ENCODE measurements at places on chromosomes 4 and X.

DNA sequence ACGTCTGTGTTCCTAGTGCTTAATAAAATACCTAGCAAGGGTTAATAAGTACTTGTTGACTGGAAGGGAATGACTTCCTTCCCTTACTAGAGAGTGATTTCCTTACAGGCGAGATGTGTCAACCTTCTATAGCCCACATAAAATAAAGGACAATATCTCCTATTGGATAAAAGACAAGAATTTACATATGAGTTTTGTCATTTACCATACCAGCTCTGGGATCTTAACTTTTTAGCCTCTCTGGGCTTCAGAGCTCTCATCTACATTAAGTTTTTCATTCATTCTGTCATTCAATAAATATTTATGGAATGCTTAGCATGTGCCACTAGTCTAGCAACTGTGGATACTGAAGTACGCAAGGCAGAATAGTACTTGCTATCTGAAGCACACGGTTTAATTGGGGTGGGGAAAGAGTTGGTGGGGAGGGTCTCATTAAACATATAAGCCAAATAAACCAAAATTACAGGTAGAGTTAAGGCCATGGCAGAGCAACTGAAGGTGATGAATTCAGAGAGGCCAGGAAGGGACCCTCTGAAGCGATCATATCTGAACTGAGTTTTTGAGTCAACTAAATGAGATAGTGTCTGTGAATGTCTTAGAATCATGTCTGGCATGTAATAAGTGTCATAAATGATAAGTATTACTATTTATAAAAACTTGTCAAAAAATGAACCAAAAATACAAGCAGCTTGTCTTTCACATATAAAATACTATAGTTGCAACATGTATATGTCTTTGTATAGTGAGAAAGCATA, 91.6 kb upstream of the BMP2K start:
- no peak for DNase-seq

- no peak for DNase-seq
Observed at GRCh38 chrX:46260499-46260898, 284.7 kb downstream of the ZNF674 start.

GRCh38 chrX:27815209-27815608, 7.4 kb downstream of the MAGEB10 start:
- DNase-seq, result no peak

GRCh38 chr4:148355442-148356123, 86.6 kb downstream of the NR3C2 start:
- no peak for DNase-seq

GRCh38 chrX:115713460-115713859, 152.5 kb downstream of the PLS3 start:
- DNase-seq, result no peak

GRCh38 chrX:42725196-42725595, 52.8 kb downstream of the PPP1R2C start:
- no peak for DNase-seq

- DNase-seq, result no peak
Observed at GRCh38 chr4:14908635-14909034, 93.6 kb upstream of the CPEB2 start.

GRCh38 chr4:94463771-94464170, 12.0 kb downstream of the PDLIM5 start:
- no peak for DNase-seq

DNA sequence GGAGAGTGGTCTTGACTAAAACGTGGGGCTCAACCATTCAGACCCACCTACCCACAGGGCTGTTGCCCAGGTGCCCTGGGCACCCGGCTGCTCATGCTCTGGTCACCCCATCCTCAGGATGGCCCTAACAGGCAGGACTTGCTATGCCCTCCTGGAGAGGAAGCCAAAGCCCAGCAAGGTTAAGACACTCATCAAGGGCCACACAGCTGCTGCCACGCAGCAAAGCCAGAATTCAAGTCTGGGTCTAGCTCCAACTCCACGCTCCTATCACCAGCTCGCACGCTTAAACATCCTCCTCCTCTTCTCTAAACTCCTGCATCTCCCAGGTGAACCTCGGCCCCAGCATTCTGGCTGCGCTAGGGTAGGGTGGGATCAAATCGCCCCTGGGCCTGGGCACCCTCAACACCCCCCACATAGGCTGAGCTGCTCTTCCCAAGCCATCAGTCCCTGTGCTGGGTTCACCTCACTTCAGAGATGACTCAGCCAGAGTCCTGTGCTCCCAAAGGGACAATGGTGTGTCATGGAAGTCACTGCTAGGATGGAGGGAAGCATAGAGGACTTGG, 54.1 kb downstream of the PPP2R2C start:
- no peak for DNase-seq

DNA sequence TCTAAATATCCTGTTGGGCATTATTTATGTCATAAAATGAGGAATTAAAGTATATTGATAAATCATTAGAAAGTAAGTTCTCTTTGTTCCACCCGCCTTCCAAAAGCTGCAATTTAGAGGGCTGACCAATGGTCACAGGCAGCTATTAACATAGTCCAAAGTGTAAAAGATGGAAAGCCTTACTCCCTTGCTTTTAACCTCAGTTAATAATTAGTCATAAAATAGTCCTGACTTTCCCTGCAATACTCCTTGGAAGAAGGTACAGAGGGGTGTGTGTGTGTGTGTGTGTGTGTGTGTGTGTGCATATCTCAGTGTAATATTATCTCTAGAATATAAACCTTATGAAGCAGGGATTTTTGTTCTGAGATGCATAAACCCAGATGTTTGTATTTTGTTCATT, 275.4 kb downstream of the FAT4 start:
- DNase-seq, result no peak

DNA sequence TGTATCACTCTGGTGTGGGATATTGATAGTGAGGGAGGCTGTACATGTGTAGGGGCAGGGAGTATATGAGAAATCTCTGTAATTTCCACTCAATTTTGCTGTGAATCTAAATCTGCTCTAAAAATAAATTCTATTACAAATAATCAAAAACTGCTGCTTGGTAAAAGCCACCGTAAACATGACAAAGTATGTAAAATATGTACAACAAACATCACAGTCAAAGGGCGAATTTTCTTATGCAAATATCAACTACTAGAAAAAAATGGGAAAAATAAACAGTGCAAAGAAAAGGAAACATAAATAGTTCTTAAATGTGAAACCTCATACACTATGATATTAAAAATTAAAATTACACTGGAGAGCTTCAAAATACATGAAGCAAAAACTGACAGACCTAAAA, 105.1 kb upstream of the DCLK2 start:
- no peak for DNase-seq

- no peak for DNase-seq
Observed at GRCh38 chr4:69057620-69058409, 38.5 kb upstream of the UGT2B7 start.

DNA sequence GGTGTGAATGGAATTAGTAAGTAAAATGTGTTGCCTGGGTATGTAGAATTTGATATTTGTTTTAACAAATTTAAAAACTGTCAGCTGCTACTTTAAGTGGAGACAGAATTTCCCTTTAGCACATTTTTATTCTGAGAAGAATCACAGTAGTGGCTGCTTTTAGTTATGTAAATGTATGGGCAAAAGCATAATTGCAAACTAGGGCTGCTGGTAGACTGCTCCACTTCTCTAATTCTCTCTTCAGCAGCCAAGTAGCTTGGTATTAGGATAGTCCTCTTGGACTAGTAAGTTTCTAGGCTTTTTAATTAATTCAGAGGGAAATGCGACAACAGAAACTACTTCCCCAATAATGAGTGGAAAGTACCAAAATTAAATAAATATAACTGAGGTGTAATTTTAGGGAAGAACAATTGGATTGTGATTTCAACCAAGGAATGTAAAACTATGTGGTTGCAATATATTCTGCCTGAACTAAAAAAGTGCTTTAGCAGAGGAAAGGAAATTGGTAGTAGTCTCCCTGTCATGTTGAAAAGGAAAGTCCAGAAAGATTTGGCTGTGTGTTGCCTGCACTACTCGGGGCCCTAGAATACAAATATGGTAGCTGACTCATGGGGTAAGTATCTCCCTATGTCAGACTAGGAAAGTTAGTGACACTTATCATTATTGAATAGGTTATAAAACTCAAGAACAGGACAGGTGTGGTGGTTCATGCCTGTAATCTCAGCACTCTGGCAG, 9.2 kb upstream of the EIF4E start:
- DNase-seq, result no peak

GRCh38 chr4:32562010-32562409, 1841.8 kb downstream of the PCDH7 start:
- no peak for DNase-seq

GRCh38 chrX:107445146-107445545, 4.3 kb upstream of the FRMPD3 start:
- no peak for DNase-seq

- DNase-seq, result no peak
Observed at GRCh38 chrX:114626323-114626722, 42.4 kb downstream of the HTR2C start.

GRCh38 chrX:107154787-107155620, 36.4 kb upstream of the RBM41 start:
- no peak for DNase-seq

GRCh38 chr4:17921451-17921850, 100.1 kb downstream of the LCORL start:
- no peak for DNase-seq

DNA sequence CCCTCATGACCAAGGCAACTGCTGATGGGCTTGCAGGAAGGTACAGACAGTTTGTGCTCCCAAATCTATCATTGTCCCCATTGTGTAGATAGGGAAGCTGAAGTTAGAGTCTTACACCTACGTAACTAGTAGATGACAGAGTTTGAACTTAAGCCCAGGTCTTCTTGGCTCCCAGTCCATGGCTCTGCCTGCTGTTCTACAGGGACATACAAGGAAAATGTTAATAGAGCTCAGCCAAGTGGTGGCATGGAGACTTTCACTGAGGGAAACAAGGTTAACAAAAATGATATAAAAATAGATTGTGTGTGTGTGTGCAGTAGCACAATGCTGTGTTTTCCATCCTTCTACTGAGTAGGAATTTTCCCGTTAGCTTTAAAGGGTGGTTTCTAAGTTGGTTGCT, 936.5 kb downstream of the RPA4 start:
- DNase-seq, result no peak

- no peak for DNase-seq
Observed at GRCh38 chrX:16638533-16638932, 11.4 kb upstream of the S100G start.

DNA sequence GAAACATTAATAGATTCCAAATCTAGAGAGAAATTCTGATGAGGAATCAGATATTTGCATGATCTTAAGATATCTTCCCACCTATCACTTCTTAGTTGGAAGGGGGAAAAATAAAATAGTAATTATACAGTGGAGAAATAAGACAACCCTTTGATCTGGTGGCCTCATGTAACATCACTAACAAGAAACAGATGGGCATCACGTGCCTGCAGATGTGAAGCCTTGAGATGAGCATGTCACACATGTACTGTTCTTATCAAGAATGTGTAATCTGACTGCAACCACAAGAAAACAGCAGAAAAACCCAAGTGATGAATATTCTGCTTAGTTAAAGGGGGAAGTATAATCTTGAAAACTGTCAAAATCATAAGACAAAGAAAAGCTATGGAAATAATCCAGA, 31.4 kb upstream of the NKX6-1 start:
- no peak for DNase-seq

- no peak for DNase-seq
Observed at GRCh38 chrX:150100261-150100660, 162.0 kb upstream of the EOLA2 start.

- no peak for DNase-seq
Observed at GRCh38 chr4:139823746-139824145, 158.1 kb downstream of the MGST2 start.

DNA sequence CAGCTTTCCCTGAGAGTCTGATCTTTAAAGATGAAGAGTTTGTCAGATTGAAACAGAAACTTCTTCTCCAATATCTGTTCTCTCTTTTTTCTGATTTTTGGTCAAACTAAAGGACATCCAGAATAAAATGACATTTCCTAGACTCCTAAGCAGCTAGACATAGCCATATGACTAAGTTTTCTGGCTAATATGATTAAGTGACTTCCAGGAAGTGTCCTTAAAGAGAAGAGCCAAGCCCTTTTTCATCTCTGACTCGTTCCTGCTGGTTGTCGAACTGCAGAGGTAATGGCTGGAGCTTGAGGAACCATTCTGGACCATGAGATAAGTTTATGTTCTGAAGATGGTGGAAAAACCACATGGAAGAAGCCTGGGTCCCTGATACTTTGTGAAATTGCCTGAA, 546.0 kb downstream of the BCOR start:
- no peak for DNase-seq

- DNase-seq, result no peak
Observed at GRCh38 chr4:17164666-17165065, 266.2 kb upstream of the LDB2 start.

DNA sequence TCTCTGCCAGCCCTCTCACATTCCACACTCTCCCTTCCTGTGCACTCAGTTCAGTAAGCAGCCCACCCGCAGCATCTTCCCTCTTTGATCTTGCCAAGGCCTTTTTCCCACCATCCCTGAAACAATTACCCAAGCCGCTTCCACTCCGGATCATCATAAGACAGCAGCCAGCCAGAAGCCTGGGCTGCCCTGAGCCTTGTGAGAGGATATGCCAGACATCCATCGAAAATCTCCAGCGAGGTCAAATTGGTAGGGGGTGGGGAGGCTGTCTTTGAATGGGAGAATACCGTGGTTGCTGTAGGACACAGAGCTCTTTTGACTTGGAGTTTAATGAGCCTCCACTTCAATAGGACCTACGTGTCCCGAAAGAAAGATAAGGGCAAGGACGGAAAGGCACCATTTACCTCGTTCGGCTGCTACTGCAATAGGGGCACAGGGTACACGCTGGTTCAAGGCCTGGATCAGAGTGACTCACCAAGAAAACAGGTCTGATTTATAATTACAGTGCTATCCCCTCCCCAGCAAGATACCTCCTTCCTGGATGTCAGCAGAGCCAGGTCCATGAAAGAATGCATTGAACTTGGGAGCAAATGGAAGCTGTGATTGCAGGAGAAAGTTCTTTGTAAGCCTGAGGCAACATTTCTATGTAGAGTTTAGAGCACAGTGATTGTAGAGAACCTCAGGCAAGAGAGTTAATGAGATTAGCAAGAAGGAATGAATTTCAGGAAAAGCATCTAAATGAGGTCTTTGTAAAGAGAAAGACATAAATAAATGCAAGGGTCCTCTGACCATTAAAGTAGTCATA, 39.5 kb downstream of the AMOT start:
- no peak for DNase-seq

DNA sequence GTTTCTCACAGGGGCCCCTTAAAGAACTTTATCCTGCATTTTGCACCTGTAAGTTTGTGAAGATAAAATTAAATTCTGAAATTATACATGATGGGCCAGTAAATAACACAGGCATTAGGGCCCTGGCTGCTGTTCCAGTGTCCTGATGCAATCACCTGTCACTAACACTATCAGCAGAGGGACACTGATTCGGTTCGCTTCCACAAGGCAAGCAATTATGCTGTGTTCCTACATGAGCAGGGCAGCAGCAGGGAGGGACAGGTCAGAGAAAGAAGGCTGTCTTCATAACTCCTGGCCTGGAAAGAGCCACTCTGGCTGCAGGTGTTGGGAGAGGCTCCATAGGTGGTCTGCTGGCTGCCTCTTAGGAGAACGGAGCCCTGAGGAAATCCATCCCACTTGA, 487.3 kb downstream of the MID1IP1 start:
- no peak for DNase-seq

Measured in thoracic aorta (tissue), 2 donors.